ENCODE measurements at places on chromosomes 2 and 18.

- no peak for DNase-seq
These were observed 321.9 kb upstream of the GALNT5 start for GRCh38 chr2:156935616-156936015.

- DNase-seq: peak; percentile 69
These were observed 19.4 kb downstream of the DOK1 start for GRCh38 chr2:74573747-74574562.

- peak; percentile 6 for DNase-seq
These were observed 143.3 kb upstream of the ITGA4 start for GRCh38 chr2:181313845-181314244.

GRCh38 chr2:169287666-169288065 is 74.7 kb downstream of the LRP2 start:
- DNase-seq: no peak

DNA sequence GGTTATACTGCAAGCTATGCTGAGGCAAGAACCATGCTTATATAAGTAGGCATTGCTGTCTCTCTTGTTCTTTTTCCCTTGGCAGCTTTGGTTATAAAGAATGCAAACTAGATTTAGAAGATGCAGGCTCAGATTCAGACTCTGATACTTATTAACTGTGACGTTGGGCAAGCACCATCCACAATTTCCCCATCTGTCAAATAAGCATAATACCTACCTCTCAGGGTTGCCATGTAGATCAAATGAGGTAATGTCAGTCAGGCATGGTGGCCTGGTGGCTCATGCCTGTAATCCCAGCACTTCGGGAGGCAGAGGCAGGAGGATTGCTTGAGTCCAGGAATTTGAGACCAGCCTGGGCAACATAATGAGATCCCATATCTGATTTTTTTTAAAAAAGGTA is 21.7 kb downstream of the ITGAV start:
- DNase-seq: no peak

GRCh38 chr2:186950694-186951093 is 101.7 kb upstream of the ZSWIM2 start:
- no peak for DNase-seq

DNA sequence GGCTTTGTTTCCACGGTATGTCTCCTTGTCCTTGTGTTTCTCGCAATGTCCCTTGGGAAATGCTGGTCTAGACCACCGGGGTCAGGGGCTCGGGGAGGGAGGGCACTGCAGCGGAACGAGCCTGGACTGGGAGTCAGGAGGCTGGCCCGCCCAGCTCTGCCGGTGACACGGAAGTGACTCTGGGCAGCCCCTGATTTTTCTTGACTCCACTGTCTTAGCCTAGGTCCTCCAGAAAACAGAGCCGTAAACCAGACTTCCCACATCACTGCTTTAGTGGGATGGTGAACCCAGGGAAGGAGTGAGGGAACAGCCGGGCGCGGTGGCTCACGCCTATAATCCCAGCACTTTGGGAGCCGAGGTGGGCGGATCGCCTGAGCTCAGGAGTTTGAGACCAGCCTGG is 144.2 kb downstream of the ASB1 start:
- DNase-seq: no peak

- peak; percentile 85 for DNase-seq
These were observed 54.2 kb upstream of the CTDP1 start for GRCh38 chr18:79625195-79625923.

- DNase-seq: peak; percentile 80
These were observed 1.8 kb downstream of the ZCCHC2 start for GRCh38 chr18:62524440-62525200.

DNA sequence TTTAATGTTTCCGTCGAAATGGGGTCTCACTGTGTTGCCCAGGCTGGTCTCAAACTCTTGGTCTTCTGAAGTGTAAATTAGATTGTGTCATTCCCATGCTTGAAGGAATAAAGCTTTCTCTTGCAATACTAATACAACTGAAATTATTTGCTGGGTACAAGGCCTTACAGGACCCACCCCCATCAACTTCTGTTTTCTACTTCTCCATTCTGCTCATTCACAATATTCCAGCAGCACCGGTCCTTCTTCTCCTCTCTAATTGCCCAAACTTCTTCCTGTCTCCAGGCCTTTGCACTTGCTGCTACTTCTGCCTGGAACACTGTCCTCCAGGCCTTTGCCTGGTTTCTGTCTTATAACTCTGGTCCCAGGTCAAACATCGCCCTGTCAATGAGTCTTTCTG is 73.8 kb downstream of the APOB start:
- no peak for DNase-seq

- no peak for DNase-seq
These were observed 425.1 kb downstream of the NRXN1 start for GRCh38 chr2:50606860-50607259.

DNA sequence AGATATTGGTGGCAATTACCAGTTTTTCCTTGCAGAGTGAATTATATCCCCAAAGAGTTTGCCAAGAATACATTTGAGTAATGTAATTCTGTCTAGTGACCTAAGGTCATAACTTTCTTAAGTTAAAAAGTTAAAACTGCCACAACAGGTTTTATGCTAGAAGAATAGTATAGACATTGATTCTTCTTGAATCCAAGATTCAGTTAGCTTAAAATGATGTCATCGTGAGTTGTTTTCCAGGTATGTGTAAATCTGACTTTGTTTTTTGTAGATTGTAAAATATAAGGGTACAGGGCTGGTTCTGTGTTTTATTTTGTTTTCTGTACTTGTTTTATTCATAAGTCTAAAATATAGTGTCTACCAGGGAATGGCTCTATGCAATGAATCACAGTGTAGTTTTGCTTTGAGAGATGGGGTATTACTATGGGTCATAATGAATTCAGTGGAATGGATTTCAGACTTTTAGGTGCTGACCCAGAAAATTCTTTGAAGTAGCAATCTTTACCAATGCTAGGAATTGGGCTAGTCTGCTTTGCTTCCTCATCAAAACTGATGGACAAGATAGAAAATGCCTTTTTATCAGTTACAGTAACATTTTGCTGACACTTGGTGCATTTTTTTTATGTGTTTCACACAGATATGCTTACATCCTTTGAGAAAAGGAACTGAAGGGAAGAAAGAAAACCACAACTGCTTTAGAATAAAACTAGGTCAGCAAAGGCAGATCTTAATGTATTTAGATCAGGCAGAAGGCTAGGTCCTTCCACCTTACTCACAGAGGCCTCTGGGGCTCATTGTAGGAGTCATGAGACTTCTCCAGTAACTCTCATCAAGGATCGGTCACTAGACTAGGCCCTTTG is 20.8 kb upstream of the MGAT5 start:
- DNase-seq: peak; percentile 63

DNA sequence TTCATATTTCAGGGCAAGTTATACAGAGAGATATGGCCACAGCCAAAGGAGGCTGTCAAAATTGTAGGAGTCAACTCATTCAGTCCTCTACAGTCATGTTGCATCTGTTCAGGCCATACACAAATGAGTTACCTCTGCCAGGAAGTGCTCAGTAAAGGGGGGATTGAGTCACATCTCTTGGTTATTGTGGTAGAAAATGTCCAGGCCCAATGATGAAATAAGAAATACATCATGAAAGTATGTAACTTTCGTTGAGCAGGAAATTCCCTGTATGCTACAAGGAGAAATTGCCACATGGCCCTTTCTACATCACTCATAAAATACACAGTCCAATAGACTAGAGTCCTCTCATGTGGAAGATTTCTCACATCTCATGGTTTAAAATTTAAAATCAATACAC is 103.9 kb upstream of the COL3A1 start:
- DNase-seq: no peak

DNA sequence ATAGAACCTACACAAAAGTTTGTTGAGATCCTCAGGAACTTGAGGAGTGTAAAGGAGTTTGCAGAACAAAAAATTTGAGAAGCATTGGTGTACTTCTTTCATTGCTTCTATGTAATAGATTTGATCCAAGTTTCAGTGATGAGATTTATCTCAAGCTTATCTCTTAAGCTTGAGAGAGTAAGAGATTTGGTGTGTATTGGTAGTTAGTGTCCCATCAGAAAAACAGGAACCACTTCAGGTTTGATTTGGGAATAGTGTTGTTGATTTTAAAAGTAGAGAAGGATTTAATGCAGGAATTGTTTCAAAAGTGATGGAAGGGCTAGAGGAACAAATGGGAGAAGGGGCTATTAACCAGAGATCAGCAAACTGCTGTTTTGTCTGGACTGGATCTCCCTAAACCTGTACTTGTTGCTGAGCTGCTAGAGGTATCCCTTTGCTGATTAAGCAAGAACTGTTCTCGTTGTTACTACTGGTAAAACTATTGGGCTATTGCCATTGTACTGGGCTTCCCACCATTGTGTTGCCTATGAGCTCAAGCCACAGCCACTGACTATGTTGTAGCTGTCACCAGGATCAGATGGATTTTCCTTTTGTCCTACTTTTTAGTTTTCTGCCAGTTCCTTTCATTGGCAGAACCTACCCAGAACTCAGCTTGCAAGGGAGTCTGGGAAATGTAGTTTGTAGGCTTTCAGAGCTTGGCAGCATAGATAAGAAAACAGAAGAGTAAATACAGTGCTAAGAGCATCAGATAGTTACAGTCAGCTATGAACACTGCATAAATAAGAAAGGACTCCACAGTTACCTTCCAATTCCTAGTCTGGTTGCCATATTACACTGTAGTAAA is 39.3 kb downstream of the RAB10 start:
- no peak for DNase-seq

- no peak for DNase-seq
These were observed 235.0 kb downstream of the LOXHD1 start for GRCh38 chr18:46421973-46422551.

GRCh38 chr18:8513249-8513648 is 96.0 kb upstream of the RAB12 start:
- no peak for DNase-seq

GRCh38 chr2:117858336-117858735 is 43.8 kb downstream of the DDX18 start:
- DNase-seq: no peak

DNA sequence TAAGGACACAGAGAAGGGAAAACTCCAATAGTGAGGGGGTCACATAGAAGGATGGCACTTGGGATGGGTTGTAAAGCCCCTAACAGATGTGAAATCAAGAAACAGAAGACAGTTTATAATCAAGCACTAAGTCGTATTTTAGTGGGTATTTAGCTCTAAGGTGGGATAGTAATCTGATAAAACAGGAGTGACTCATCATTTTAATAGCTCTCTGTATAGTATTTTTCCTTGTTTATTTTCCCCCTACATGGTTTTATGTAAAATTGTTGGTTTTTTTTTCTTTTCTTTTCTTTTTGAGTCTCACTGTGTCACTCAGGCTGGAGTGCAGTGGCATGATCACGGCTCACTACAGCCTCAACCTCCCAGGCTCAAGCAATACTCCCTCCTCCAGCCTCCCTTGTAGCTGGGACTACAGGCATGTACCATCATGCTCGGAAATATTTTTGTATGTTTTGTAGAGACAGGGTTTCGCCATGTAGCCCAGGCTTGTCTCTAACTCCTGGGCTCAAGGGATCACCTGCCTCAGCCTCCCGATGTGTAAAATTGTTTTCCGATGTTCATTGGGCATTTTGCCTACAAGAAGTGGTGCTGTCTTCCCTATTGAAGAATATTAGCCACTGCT is 142.6 kb upstream of the SERPINE2 start:
- no peak for DNase-seq

DNA sequence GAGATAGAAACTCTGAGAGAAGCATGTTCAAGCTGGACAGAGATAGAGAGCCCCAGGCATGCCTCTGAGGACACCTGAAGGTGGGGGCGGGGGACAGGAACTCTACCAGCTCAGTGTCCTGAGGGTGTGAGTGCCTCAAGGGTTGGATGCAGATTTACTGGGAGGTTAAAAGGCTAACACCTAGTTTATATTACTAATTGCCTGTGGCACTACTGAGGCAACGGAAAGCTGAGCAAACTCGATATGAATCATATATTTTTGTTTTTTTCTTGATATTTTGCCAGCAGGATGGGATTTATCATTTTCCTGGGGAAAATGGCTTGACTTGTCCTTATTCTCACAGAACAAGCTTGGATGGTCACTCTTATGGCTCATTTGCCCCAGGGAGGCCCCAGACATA is 319.5 kb downstream of the ALK start:
- no peak for DNase-seq

GRCh38 chr2:200578778-200579177 is 7.0 kb upstream of the AOX1 start:
- peak; percentile 38 for DNase-seq

DNA sequence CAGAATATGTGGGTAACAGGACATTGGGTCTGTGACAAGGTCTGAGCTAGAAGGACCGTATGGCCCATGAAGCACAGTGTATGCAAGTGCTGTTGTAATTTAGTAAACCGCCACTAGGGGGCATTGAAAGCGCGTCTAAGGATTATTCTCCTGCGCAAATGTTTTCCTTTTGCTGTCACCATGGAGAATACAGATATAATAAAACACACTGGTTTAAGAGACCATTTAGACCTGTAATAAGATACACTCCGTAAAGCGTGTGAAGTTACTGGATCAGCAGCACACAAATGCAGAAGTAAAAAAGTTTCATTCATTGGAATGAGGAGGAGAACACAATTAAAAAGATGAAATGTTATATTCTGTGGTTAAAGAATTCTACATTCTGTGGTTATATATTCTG is 272.4 kb downstream of the AGAP1 start:
- DNase-seq: peak; percentile 56

DNA sequence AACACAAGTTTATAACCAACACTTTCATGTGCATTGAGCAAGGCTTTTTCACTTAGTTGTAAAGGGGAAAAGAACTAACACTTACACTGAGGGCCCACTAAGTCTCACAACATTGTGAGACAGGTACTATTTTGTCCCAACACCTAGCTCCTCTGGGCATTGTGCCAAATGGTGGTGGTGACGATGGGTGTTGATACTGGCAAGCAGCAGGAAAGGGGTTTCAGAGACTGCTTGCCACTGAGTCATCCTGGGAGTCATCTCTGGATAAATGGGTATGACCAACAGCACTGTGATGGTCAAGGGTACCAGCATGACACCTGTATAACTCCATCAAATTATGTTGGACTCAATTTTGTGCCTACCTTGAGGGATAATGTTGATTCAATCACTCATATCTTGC is 138.8 kb upstream of the ITGA6 start:
- no peak for DNase-seq

All from B cell (primary cell).